NB4 (cell line): ENCODE measurements at places on chromosomes 2 and 18.

DNA sequence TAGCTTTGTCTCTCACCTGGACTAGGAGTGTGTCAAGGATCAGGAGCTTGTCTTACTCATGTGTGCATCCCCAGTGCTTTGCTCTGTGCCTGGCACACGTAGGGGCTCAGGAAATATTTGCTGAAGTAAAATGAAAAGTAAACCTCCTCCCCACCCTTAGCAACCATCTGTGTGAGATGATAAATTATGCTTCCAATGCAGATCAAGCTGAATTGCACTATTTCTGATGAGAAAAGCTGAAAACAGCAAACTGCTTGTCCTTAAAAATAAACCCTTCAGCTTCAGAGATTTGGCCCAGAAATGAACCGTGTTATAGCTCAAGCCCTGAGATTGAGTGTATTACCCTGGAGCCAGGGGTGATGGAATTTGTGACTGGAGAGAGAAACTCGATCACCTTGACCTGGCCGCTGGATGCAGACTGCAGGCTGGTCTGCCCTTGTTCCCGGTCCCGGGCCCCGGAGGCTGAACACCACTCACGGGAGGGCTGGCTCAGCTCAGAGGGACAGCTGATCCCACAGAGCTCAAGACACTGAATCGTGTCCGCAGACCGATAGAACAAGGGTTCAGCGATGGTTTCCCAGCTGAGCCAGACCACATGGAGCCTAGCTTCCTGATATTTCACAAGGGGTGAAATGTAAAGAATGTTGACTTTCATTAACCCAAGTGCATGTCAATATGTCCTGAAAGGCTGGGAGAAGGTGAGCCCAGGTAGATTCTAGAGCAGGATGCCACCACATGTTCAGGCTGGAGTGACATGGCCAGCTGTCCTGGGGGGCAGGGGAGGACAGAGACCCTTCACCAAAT, 50.5 kb downstream of the DDX1 start:
- DNase-seq, result no peak

DNA sequence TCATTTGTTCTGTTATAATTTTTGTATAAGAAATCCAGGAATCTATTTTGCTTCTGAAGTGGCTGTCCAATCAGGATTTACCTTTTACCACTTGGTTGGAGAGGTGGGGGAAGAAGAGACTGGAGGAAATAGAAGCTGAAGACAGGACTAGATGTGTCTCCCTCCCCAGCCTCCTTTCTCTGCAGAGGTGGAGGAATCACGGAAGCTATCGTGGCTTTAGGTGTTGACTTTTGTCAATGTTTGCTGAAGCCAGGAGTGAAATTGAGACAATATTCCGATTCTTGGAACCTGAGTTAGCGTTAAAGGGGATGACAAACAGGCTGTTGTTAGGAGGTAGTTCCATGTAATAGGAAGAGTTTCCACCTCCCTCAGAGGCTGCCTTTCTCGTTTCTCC, 43.5 kb downstream of the PDCL3 start:
- DNase-seq, result no peak

- no peak for DNase-seq
Observed at GRCh38 chr2:216897561-216898203, 37.8 kb upstream of the TNP1 start.

DNA sequence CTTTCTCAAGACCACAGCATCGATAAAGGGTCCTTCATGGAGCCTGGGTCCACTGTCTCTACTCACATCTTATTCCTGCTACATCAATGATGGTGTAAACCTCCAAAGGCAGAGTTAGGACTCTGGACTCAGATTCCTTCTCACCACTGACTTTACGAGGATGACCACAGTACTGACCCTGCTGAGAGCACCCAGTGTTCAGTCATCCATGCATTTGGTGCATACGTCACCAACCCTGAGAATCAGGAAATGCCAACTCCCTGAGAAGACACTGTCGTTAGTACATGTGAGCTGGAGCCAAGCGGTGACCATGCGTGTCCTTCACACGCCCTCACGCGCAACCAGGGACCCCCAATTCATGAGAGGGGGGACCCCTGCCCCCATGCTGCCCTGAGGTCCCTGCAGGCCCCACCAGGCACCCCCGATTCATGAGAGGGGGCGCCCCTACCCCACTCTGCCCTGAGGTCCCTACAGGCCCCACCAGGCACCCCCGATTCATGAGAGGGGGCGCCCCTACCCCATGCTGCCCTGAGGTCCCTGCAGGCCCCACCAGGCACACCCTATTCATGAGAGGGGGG, 178.4 kb upstream of the TPO start:
- no peak for DNase-seq

- no peak for DNase-seq
Observed at GRCh38 chr2:67076239-67076624, 320.9 kb upstream of the ETAA1 start.
